ENCODE measurements at places on chromosomes 2 and 18. TPM values are rescaled to one million over a fixed set of nuclear protein-coding genes. Genes with fewer than 3 reads are reported as not detected.

DNA sequence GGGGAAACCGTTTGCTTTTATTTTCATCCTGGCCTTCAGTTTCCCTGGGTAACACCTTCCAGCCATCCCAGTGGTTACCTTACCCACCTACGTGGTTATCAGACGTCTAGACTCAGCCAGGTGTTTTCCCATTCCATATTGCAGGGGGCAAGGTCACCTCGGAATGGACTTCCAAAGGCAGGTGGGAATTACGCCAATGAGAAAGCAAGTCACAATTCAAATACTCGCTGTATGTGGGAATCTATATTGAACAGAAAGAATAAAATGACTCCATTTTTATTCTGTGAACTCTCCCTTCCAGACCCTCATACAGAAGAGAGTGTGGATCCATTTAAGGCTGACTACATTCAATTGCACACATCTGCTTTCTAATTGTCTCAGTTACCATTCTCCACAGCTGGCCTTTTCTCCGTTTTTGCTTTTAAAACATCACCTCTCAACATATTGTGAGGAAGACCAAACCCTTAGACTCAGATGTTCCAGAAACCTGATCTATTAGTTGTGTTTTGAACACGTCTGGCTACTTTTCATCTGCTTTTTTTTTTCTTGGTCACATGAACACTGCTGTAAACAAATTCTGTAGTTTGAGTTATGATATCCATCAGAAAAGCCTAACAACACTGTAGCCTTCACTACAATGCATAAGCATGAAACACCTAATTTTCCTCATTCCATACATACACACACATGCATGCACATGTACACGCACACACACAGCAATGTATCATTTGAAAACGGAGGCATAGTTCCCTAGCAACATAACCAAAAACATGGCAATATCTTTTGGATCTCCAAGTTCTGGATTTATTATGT is 59.8 kb downstream of the BCL2 start:
- DNase-seq: no peak

GRCh38 chr18:1014509-1014908 is 109.8 kb downstream of the ADCYAP1 start:
- no peak for DNase-seq

GRCh38 chr18:61926532-61926931 is 33.7 kb upstream of the RNF152 start:
- DNase-seq: no peak

DNA sequence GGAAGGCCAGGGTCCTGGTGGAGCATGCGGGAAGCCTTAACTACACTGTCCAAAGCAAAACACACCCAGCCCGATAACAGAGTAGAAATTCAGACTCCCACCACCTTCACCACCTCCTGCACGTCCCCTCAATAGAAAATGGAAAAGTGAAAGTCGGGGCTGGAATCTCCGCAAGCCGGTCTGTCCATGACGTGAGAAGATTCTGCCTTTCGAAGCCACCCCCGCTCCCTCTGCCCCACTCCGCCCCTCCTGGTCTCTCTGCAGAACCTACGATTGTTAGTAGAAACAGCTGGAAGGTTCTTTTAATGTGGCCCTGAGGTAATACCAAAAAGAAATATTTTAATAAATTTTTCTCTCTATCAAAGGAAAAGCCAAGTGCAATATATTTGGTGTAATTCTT is 116.4 kb downstream of the GBX2 start:
- no peak for DNase-seq

DNA sequence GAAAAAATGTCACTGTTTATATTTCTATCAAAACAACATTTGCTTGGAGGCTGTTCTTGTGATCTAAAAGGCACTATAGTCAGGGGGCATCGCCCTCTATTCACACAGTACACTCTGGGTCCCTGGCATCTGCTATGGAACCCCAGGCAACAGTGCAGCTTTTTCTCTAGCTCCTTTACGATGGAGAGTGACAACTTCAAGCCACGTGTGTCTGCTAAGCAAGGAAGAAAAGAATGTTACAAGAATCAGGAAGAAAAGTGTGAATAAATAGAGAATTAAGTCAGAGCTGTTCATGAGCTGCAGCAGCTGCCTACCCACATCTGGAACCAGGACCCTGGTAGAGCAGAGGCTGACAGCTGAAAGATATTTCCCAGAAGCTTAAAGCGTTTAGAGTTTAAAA is 11.2 kb downstream of the RND3 start:
- no peak for DNase-seq

GRCh38 chr18:79556829-79557585 is 122.6 kb upstream of the CTDP1 start:
- DNase-seq: no peak

DNA sequence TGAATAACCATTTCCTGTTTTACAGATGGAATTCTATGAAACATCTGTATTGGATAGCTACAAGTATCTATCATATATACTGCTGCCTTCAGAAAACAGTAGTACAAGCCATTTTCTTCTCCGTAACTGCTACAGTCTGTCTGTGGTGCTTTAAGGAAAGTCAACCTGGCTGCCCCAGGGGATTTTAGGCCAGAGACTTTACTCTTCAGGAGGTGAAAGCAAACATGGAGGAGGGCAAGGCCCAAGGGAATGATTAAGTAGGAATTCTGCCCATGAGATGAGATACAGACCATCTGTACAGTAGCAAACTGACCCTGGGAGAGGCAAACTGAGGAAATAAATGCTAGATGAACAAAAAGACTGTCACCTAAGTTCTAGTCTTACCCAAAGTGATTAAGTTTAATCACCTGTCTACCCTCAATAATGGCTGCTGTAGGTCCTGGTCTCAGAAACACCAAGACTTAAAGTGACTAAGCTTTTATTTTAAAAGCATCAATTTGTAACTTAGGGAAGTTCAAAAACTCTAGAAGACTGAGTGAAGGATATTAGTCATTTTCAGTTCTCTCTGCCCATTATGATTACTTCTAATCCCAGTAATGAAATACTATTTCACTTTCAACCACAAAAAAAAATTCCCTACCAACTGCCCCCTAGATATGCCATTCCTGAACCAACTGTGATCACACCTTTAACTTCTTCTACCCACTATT is 14.8 kb downstream of the MBD2 start:
- DNase-seq: no peak

GRCh38 chr2:29329899-29330298 is 214.7 kb downstream of the CLIP4 start:
- DNase-seq: no peak

DNA sequence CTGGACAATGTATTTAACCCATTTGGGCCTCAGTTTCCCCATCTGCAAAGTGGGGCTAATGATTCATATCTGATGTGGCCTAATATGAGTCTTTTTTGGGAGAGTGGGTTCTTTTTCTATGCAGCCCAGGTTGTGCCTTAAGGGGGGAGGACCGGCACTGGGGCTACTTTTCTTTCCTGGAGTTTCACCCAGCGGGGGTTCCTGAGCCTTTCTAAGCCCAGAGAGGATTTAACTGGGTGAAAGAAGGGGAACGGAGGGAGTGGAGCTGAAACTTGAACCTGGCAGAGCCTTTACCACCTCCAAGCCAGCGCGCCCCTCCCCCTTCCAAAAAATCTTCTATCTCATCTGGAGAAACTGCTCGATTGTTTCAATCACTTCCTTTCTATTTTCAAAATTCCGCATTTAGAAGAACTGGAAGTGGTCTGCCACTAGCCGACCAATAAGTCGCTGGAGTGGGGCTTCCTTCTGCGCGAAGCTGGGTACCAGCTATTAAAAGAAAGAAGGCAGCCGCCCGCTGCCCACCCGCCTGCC is 205.0 kb upstream of the SMAD2 start:
- no peak for DNase-seq

DNA sequence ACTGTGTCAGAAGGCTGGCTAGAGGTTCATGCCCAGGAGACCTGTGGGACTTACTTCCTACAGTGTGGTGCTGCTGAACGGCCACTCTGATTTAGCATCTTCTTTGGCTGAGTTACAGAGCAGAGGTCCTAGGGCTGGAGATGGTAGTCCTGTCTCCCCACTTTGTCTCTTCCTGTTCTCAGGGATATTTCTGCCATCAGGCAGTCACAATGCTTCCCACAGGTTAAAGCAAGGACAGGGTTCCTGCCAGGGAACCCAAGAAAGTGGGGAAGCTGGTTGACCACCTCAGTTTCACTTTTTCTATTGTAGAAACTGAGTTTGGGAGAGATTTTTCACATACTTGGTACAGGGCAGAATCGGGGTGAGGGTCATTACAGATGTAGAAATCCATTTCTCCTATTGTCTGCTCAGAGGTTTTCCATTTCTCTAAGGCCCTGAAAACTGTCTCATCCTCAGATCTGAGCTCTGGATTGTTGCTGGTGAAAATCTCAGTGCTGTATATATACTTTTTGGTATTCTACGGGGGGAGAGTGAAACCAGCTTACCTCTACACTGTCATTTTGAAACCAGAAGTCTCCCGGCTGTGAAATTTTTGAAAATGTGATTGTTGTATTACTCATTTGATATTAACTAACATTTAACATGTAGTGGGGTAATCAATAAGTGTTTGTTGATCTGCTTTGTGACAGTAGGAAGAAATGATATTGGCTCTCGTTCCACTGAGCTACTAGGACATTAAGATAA is 37.0 kb upstream of the MEP1B start:
- DNase-seq: no peak

DNA sequence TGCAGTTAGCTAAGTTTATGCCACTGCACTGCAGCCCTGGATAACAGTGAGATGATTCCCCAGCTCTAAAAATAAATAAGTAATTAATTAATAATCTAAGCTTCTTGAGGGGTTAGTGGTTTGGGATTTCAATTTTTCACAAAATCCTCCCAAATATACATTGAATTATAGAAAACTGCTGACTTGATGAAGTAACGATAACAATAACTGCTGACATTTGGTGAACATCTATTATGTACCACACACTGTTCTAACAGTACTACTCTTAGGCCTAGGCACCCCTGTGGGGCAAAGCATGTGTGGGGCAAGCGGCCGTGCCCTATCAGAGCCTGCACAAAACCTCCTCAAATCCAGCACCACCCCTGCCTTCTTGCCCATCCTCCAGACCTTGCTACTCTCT is 245.8 kb upstream of the EPHA4 start:
- DNase-seq: no peak

- no peak for DNase-seq
These were observed 35.7 kb upstream of the CABLES1 start for GRCh38 chr18:23099621-23100020.

DNA sequence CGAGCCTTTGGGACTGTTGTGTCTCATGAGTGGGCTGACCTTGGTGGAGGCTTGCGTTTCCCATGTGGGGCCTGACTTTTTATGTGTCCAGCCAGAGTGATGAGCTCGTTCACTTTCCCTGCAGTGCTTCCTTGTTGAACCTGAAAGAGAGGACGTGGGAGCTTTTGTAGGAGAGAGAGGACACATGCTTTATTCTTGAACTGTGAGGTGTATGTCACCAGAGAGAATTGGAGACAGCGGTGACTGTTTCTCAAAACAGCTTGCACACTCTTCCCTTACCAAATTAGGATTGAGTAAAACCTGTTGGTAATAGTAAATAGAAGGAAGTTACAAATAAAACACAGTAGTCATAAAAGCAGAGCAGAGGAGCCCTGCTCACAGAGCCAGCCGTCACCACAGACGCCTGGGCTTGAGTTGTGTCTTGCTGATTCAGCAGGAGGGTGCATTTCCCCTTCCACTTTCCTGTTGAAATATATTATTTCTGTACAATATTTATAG is 60.7 kb downstream of the INPP4A start:
- DNase-seq: peak; percentile 78

DNA sequence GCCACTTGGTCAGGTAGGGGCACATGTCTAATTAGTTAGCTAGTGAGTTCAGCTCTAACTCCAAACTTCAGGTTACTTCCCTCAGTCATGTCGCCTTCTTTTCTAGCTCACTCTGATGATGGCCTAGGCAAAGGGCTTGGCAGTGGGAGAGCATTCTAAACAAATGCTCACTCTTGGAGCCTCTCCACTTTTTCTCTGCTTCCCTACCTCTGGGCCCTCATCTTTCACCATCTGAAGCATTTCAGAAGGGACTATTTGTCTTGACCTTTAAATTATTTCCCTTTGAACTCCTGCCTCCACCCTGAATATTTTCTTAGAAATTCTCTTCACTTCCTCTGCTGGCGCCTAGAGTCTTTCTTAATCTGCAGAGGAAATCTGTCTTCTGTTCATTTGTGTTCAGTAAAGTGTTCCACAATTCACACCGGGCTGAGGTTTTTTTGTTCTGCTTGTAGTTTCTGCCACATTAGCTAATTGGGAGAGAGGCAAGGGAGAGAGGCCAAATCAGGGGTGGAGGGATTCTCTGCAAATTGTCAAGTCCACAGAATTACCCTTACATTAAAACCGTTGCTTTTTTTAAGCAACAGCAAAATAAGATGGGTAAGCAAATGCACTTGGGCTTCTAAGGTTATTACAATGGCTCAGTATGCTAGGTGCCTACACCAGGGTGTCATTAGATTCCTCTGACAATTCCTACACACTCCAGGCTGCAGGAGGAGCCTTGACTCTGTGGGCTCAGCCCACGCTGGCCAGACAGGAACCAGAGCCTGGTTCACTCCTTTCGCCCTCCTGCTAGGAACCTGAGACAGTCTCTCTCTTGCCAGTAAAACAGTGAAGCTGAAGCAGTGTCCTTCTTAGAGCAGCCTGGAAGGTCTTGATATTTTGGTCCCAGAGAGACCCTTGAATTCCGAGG is 5.5 kb downstream of the MSGN1 start:
- no peak for DNase-seq

GRCh38 chr2:191612496-191612895 is 65.4 kb upstream of the NABP1 start:
- no peak for DNase-seq

DNA sequence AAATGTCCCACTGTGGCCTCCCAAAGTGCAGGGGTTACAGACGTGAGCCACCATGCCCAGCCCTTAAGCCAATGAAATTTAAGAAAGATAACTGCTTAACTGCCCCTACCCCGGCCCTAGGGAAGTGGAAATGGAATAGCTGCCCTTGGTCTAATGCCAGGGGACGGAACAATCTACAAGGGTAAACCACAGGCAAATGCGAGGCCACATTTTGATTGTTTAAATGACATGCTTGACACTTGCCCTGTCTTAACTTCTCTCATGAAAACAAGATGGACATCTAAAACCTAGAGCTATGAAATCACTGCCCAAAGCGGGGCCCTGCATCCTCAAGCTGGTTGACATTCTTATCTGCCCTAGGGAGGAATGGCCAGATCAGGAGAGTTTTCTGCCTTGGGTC is 5.5 kb upstream of the ITSN2 start:
- DNase-seq: no peak

GRCh38 chr18:57863706-57864105 is 60.6 kb upstream of the ATP8B1 start:
- no peak for DNase-seq

- DNase-seq: no peak
These were observed 286.2 kb upstream of the TRIB2 start for GRCh38 chr2:12430407-12431133.

- DNase-seq: no peak
These were observed 134.9 kb upstream of the CNTNAP5 start for GRCh38 chr2:123890148-123890547.

GRCh38 chr2:237670641-237671040 is 43.3 kb downstream of the LRRFIP1 start:
- DNase-seq: peak; percentile 74

GRCh38 chr18:59323931-59324622 is 5.6 kb upstream of the CPLX4 start:
- DNase-seq: no peak

GRCh38 chr2:102018823-102019445 is 27.2 kb downstream of the IL1R2 start:
- no peak for DNase-seq

- DNase-seq: no peak
These were observed 164.3 kb downstream of the NEDD4L start for GRCh38 chr18:58208207-58208932.

Gene ATP6V1B1
- 0.26 TPM for total RNA-seq

Gene ADCYAP1
- not detected for total RNA-seq

Gene CFC1B
- not detected for total RNA-seq

Gene FBXO41
- total RNA-seq: 3.5 TPM

Gene GTF2A1L
- total RNA-seq: not detected

Gene SCYGR7
- total RNA-seq: not detected

Gene MRPL30
- 26.0 TPM for total RNA-seq

Gene DCC
- 0.28 TPM for total RNA-seq

All from right cardiac atrium (tissue), 5 donors.